ENCODE measurements at places on chromosomes 4 and X.

- peak; percentile 56 for DNase-seq
Measured at GRCh38 chr4:37628977-37629609, 57.1 kb downstream of the RELL1 start.

DNA sequence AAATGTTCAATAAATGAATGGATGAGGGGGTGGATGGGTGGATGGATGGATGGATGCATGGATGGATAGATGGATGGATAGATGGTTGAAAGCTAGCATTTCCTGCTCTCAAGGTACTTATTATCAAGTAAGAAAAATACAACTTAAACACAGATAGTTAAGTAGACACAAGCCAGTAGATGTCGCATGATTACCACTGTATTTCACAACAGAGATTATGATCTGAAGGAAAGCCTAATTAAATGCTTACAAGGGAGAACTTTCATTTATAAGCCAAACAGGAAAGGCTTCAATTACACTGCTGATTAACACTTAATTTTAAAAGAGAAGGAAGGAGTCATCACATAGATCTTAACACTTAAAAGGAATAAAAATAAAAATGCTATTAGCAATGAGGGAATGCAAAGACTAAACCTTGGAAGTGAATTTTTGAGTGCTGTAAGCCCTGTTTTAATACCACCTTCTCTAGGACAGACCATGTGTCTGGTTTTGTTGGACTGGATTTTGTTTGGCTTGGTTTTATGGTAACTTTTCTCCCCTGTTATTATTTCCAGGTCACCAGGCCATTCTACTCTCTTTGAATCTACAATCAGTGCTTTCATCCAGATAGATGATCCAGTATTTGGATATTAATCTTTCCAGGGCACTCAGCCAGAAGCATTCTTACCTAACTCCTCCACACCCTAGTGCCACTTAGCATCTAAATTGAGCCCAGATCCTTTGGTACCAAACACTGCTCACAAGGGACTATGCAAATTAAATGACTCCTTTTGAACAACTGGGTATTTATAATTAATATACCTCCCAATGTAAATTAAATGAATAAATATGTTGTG lies 75.5 kb upstream of the SLC39A8 start:
- DNase-seq, result no peak

DNA sequence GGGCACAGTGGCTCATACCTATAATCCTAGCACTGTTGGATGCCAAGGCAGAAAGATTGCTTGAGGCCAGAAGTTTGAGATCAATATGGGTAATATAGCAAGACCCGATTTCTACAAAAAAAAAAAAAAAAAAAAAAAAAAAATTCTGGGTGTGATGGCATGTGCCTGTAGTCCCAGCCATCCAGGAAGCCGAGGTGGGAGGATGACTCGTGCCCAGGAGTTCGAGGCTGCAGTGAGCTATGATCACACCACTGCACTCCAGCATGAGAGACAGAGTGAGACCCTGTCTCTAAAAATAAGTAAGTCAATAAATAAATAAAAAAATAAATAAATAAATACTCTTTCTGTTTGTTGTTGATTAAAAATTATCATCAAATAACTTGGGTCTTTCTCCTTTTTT lies 62.4 kb upstream of the BMPR1B start:
- DNase-seq, result peak; percentile 51

GRCh38 chr4:125739760-125740159 lies 425.0 kb downstream of the FAT4 start:
- DNase-seq, result no peak

GRCh38 chrX:15579778-15580747 lies 20.7 kb downstream of the ACE2 start:
- DNase-seq, result no peak

DNA sequence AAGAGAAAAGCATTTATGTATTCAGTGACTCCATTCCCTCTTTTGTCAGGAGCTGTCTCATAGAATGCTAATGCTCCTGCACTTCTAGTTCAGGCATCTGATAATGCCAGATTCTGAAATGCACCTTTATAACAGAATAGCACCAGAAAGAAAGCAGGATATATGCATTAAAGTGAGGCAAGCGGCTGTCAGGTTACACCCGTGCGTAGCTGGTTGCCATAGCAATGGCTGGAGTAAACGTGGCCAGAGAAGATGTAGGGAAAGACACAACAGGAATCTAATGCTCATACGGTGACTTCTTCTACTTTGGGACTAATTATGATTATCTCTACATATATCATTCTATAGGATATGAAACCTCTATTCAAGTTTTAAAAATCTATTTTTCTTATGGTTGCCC lies 5.9 kb downstream of the EMCN start:
- DNase-seq, result no peak

GRCh38 chr4:6182376-6183280 lies 17.7 kb downstream of the JAKMIP1 start:
- no peak for DNase-seq

- no peak for DNase-seq
Measured at GRCh38 chr4:77310931-77311330, 153.9 kb downstream of the CCNG2 start.

DNA sequence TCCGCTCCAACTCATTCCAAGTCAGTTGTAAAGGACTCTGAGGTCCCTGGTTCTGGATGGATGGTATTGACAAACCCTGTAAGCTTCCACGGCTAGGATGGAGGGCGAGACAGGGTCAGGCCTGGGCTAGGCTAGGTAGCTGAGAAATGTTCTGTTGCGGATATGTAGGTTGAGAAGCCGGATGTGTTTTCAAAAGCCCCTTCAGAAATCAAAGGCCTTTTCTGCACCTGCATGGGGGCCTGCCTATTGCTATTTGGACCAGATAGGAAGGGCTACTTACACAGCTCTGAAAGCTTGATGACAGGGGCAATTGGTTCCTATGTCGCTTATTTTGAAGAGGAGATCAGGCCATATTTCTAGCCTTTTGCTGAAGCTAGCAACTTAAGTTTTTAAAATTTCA lies 1.9 kb upstream of the DRP2 start:
- no peak for DNase-seq
